ENCODE measurements at places on chromosomes 5 and 9.

GRCh38 chr9:27367175-27367798 is 70.3 kb upstream of the EQTN start:
- DNase-seq, result no peak

DNA sequence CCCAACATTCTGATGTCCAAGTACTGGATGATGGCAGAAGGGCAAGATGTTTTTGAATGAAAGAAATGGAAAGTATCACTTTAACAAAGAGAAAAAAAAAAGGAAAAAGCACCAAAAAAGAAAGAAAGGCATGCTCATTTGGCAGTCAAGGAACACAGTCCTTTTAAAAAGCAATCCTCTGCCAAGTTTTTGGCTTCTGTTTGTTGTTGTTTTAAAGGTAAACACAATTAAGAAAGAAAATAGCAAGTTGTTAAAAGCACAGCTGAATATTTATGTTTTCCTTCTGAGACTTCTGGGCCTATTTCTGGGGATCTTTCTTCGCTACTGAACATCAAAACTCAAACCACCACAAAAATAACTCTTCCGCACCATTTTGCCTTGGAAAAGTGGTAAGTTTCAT is 162.1 kb downstream of the TRPM3 start:
- DNase-seq, result no peak

- no peak for DNase-seq
Measured at GRCh38 chr9:34634551-34635248, 2.9 kb downstream of the SIGMAR1 start.

- DNase-seq, result no peak
Measured at GRCh38 chr9:6034954-6035353, 19.5 kb upstream of the RANBP6 start.

- DNase-seq, result no peak
Measured at GRCh38 chr9:114869845-114870244, 60.5 kb downstream of the TNFSF8 start.

GRCh38 chr9:104879555-104880309 is 48.2 kb downstream of the ABCA1 start:
- DNase-seq, result no peak
